Activated CD4-positive, alpha-beta memory T cell treated with anti-CD3 and anti-CD28 coated beads, Interleukin-2, amount 10 ng/mL, durations not matched to agents 7 days and 5 days (primary cell): ENCODE measurements at places on chromosomes 1 and 21. TPM values are rescaled to one million over a fixed set of nuclear protein-coding genes. Genes with fewer than 3 reads are reported as not detected.
A peak's percentile ranks its signal among the peaks of the same experiment; 100 is the strongest.

- no peak overlapping the region for H3K27ac ChIP-seq
- H3K4me3 ChIP-seq, result no peak overlapping the region
- H3K36me3 ChIP-seq, result no peaks in the 10 kb centered on the region
- DNase-seq, result no peak
Measured at GRCh38 chr21:46100906-46101305, 3.0 kb downstream of the COL6A2 start.

DNA sequence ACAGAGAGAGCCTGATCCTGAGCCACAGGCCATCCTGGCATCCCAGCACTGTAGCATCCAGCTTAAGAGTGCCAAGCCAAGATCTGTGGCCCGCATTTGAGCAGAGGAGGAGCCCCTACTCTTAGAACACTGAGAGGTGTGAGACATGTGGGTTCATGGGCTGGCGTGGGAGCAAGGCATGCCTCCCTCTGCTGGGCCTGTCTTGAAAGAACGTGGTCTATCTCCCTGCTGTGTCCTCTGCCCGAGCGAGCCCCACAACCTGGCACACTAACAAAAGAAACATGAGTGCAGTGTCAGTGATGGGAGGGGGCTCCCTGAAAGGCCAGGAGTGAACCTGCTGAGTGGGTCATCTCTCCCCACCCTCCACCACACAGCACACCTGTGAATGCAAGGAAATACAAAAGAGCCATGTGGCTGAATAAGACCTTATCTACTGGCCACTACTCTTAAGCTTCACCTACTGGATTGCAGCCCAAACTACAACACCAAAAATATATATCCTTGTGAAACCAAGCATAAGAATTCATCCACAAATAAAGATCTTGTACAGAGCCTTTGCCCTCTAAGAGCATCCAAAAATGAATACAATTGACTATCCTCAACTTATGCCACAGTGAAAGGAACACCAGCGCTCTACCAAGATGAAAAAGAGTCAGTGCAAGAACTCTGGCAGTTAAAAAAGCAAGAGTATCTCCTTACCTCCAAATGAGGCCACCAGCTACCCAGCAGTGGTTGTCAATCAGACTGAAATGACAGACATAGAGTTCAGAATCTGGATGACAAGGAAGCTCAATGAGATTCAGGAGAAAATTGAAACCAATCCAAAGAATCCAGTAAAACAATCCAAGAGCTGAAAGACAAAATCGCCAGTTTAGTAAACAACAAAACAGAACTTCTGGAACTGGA is 259.4 kb upstream of the DAB1 start:
- no peaks in the 10 kb centered on the region for H3K4me1 ChIP-seq
- no peak overlapping the region for H3K4me3 ChIP-seq
- H3K36me3 ChIP-seq, result no peaks in the 10 kb centered on the region
- no peak for DNase-seq
- no peaks in the 10 kb centered on the region for H3K27me3 ChIP-seq

- H3K4me1 ChIP-seq, result no peaks in the 10 kb centered on the region
- DNase-seq, result no peak
- peaks cover 9% of the 10 kb centered on the region for H3K27me3 ChIP-seq
- no peak overlapping the region for H3K4me3 ChIP-seq
- H3K27ac ChIP-seq, result no peak overlapping the region
Measured at GRCh38 chr1:94946886-94947285, 20.0 kb upstream of the CNN3 start.

DNA sequence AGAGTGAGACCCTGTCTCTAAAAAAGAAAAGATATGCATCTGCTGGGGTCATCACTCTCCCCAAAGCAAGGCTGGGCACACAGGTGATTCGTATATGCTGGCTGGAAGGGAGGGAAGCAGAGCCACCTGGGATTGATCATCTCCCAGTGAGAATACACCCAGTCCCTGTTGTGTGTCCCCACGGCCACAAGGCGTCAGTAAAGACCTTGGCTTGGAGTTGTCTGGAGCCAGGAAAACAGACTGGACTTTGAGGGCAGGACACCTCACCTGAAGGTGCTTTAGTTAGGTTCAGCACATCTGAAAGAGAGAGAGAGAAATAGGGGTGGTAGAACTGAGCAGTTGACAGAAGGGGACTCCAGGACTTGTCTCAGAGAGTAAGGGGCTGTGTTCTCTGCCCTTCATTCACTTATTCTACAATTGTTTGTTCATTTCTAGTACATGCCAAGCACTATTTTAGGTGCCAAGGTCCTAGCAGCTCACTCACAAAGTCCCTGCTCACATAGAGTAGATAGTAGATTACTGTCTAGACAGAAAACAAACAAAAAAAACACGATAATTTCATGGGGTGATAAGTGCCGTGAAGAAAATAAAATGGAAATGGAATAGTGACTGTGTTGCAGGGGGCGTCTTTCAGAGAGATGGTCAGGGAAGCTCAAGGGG is 13.5 kb downstream of the CITED4 start:
- no peak overlapping the region for H3K4me3 ChIP-seq
- H3K36me3 ChIP-seq, result no peaks in the 10 kb centered on the region
- peaks cover 17% of the 10 kb centered on the region for H3K4me1 ChIP-seq
- peak; percentile 33 for DNase-seq

DNA sequence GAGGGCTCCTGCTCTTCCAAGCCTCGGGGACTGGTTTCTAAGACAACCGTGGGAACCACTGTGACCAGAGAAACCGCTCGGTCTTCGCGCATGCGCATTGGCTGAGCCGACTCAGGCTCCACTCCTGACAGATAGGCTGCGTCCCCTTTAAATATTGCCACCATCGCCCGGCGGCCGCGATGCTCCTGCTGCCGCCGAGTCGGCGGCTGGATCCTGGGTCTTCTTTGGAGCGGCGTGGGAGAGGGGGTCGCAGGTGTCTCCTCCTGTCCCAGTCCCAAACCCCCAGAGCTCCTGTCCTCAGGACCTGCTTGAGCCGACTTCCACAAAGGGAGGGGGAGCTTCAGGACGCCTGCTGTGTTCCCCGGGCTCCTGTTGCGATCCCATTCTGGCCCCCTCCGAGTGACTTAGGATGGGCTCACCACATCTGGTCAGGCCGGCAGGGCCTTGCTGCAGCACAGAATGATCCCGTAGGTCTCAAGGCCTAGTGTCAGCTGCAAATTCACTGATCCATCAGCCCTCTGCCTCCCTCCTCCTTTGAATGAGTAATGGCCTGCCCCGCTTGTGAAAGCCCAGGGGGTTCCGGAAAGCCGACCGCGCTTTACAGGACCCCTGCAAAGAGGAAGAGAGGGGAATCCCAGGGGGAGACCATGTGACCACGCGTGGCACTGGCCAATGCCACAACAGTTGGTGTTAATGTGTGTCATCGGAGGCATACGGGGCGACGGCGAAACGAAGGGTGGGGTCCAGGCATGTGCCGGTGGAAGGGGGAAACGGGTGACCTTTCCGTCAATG is 683.2 kb upstream of the TPTE start:
- H3K4me1 ChIP-seq, result no peaks in the 10 kb centered on the region
- H3K27ac ChIP-seq, result no peak overlapping the region
- H3K27me3 ChIP-seq, result no peaks in the 10 kb centered on the region
- no peak for DNase-seq

Gene ANGPTL3
- total RNA-seq, result not detected

Gene KRTAP12-1
- not detected for total RNA-seq

Gene SUSD4
- total RNA-seq, result 0.23 TPM

Gene TRIM46
- 18.3 TPM for total RNA-seq

Gene ADORA1
- not detected for total RNA-seq

Gene CEP104
- total RNA-seq, result 43.0 TPM

Gene BSND
- total RNA-seq, result 0.08 TPM
